ENCODE measurements at places on chromosomes 7 and 10.

DNA sequence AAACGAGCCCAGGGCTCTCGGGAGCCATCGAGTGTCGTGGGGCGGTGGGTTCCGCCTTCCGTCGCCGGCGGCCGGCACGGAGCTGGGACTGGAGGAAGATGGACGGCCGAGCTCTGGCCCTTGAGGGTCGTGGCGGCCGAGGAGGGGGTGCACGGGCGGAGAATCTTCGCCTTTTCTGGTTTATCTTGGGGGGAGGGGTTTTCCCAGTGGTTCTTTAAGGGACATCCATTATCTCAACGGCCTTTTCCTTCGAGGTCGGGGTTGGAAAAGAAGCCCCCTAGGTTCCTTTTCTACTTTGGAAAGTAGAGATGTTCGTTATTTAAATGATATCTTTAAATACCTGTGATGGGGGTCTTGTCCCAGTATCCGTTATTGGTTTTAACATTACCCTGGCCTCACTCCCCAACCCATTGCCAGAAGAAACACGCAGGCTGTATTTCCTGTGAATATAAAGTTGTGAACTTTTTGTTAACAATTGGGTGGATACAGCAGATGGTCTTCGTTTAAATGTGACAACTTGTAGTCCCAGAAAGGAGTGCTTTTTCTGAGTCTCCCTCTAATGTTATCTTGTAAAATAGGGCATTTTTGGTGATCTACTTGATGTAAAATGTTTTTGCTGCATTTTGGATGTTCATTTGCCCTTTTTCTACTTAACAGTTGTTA lies 765 bp downstream of the CCAR1 start:
- DNase-seq = no peak

DNA sequence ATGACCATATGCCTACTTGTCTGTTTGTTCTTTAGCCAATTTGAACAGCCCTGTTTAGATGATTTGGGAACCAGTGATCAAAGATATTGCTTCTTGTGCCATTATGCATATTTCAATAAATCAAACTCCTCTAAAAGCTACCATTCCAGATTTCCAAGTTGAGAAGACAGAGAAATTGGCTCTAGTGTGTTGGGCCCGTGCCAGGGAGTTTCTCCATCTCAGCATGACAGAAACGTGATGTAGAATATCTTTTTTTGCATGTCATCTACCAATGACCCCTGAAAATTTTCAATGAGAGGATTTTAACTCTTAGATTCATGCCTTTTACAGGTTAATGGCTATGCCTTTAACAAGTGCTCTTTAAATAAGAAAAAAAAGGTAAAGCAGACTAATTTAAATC lies 50.7 kb upstream of the CABCOCO1 start:
- no peak for DNase-seq

DNA sequence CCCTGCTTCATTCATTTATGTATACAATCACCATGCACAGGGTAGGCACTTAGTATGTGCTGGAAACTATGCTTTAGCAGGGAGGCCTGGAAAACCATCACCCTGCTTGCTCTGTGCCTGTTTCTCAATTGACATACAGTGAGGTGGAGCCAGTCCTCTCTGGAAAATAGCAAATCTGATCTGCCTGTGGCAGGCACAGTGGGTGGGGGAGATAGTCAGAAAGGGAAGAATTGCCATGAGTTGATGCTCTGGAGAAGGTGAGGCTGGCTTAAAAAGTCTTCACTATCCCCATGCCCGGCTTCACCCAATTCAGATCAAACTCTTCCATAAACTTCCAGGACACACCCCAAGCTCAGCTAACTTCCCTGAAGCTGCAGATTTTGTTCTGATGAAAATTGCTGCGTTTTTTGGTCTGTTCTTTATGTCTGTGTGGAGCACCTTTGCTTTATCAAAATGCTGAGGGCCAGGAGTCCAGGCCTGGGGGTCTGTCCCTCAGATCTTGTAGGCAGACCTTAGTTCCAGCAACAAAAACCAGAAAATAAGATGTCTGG lies 84.8 kb downstream of the ANK3 start:
- DNase-seq = no peak

DNA sequence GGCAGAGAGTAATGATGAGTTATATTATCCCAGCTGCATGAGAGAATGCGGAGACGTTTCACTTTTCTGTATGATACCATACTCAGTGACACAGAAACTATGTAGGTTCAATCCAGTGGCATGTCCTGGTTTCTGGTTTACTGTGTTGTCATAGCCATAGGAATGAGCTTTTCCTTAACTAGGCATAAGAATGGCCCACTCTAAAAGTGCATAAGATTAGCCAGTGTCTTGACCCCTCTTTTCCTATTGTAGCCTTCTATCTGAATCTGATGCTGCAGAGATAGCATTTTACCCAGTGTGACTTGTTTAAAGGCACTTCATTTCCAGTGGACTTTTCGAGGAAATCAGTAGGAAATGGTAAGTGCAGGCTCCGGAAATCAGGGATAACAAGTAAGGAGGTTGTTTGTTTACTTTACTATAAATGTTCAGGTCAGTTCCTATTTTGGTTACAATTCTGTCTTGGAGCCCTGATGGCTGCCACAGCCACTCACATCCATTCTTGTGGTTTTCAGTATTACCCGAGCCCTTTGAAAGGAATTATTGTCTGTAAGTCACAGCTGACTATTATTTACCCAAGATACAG lies 70.5 kb downstream of the SEMA3A start:
- DNase-seq = no peak

DNA sequence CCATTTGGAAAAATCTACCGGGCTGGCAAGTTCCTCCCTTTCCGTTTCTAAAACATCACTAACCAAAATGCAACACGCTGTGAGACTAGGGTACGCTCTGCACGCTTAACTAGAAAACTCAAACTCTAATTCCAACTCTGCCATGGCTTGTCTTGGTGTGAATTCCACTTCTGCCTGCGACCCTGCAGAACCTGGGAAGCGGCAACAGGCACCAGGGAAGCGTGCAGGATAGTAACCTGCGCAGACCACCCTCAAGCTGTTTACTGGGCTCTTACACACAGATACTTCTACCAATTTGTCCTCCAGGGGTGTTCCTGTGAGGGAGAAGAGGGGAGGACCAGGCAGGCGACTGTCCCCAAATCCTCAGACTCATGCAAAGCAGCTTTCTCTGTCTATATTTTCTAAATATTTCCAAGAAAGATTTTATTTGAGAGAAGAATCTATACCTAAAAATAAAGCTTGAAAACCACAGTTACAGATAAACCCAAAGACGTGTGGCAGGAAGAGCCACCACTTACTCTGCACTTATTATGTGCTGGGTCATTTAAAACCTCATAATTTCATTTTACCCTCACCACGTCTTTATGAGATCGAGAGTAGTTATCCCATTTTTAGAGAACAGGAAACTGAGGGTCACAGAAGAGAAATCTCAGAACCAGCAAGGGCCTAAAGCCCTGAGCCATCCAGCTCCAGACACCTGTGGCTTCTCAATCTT lies 52.9 kb downstream of the CPXM2 start:
- no peak for DNase-seq

DNA sequence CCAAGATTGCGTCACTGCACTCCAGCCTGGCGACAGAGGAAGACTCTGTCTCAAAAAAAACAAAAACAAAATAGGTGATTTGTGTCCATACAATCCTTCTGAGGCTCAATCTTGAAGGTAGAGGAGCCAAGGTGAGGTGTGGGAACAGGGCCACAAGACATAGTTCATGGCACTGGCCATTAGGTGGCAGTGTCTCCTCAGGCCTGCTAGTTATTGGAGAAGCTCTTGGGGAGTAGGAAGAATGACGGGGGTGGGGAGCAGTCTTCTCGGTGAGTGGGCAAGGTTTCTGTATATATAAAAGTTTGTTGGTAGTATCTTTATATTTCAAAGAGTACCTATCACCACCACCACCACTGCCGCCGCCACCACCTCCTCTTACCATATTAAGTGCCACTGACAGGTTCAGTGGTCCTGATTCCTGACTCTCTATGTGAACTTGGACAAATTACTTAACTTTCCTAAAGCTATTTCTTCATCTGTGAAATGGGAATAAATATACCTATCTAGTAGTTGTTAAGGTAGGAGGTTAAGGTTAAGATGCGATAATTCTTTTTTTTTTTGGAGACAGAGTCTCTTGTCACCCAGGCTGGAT lies 24.0 kb downstream of the CCSER2 start:
- DNase-seq = peak; percentile 20

GRCh38 chr10:7642491-7643011 lies 24.2 kb downstream of the ITIH5 start:
- DNase-seq = no peak

DNA sequence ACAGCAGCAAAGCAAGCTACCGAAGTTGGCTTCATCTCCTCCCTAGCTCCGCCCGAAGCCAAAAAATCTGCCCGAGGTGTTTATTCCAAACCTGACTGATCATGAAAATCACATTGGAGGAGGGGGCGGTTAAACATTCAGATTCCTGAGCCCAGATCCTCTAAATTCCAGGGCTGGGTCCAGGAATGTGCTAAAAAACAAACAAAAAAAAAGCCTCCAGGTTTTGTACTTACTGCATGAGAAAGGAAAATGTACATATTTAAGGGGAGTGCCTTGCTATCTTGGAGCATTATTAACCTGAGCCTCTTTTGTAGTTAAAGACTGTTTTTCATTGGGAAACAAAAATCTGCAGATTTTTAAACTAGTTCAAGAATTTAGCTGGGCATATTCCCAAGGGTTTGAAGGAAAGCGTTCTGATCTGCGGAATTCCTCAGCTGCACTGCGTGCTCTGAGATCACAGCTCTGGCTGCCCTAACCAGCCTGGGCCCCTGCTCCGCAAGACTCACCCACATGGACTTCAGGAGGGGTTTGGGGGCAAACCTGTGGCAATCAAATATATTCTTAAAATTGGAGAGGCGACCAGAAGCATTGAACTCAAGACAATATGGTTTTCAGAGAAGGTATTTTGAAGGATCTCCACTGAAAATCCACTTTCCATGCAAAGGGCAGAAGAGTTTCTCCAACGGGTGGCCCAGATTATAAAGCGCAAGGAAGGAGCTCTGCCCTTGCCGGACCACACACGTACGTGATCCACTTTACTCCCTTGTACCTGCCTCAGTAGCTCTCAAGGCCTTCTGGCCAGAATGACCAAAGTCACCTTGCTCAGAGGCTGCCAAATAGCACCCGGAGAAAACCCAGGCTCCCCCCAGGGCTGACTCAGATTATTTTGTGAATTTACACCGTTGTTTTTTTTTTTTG lies 10.0 kb upstream of the TNS3 start:
- DNase-seq = no peak

DNA sequence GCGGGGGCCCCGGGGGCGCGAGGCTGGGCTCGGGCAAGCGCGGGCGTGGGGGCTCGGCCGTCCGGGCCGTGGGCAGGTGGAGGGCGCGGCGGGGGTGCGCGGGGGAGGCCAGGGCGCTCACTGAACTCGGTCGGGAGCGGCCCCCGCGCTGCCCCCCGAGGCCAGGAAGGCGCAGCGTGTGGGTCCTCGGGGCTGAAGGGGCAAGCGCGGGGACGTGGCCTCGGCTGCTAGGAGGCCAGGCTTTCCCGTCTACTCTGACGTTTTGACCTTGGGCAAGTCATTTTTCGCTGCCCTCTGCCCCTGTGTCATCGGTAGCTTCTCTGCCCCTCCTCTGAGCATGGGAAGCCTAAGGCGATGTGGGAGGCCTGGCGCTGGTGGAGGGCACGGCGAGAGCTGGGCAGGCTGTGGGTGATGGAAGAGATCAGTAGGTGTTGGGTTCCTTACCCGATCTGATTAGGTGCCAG lies 441 bp downstream of the FBH1 start:
- DNase-seq = peak; percentile 28

Measured in activated CD4-positive, CD25-positive, alpha-beta regulatory T cell (primary cell).